Activated T-helper 1 cell treated with anti-CD3 and anti-CD28 coated beads, Interleukin-12 subunit alpha, Interleukin-12 subunit beta, Interleukin-2, Interleukin-4 antibody, amounts not matched to agents 30 ng/mL and 10 ng/mL and 1 ng/mL, durations not matched to agents 14 hours and 24 hours and 36 hours (primary cell): ENCODE measurements at places on chromosomes 4 and X. TPM values are rescaled to one million over a fixed set of nuclear protein-coding genes. Genes with fewer than 3 reads are reported as not detected.

GRCh38 chr4:13367691-13368090, 116.4 kb downstream of the RAB28 start:
- DNase-seq = no peak

GRCh38 chr4:153223930-153224329, 19.7 kb downstream of the TRIM2 start:
- DNase-seq = no peak

DNA sequence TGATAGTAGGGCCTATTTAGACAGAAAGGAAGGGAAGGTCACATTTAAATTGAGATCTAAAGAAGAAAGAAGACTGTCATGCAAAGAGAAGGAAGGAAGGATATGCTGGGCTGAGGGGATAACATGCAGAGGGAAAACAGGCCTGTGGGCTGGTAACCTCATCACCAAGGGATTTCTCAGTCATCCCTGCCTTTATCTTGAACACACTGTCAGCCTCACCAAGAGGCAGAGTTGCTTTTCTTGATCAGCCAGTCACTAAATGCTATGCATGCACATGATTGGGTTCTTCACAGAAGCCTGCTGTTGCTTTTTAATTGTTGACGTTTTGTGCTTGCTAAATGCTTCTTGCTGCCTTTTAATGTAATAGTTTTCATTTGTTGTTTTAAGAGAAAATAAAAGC, 113.0 kb downstream of the ARHGAP24 start:
- DNase-seq = no peak

DNA sequence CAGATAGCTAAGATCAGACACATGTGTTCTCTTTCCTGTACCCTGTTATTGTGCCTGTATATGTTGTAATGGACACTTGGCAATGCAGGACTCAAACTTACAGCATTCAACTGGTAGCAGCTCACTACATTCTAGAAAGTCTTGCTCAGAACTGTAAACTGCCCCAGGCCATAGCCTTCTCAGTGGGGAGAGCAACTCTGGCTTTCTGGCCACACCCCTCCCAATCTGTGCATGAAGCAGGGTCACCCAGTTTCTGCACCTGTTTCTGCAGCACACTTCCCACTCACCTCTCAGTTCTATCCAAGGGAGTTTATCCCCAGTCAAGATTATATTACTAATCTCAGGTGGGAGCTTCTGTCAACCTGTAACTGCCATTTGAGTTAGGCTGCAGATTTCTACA, 38.9 kb upstream of the TBX22 start:
- DNase-seq = no peak

- no peak for DNase-seq
Observed at GRCh38 chr4:7826176-7826908, 113.3 kb downstream of the AFAP1 start.

The CYTL1 gene
- not detected in 2 replicates for total RNA-seq

The SRPK3 gene
- total RNA-seq = not detected in 2 replicates

The DLG3 gene
- 41.5 and 43.5 TPM in 2 replicates for total RNA-seq
